ENCODE measurements at places on chromosomes 12 and 14.

DNA sequence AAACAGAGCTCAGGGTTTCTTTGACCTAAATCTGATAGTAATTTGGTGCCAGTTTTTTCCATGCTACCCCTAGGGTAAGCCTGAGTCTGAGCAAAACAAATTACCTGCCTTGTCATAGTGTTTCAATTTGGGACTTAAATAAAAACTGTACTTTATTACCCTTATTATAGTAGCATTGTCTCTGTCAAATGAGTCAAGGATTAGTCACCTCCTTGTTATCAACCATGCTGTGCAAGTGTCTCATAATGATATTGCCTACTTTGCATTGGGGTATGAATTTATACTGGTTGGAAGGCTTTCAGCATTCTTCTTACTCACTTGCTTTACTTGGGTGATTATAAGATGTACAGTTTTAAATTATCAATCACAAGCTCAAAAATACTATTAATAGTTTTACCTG lies 380.0 kb downstream of the LRFN5 start:
- DNase-seq, result no peak

DNA sequence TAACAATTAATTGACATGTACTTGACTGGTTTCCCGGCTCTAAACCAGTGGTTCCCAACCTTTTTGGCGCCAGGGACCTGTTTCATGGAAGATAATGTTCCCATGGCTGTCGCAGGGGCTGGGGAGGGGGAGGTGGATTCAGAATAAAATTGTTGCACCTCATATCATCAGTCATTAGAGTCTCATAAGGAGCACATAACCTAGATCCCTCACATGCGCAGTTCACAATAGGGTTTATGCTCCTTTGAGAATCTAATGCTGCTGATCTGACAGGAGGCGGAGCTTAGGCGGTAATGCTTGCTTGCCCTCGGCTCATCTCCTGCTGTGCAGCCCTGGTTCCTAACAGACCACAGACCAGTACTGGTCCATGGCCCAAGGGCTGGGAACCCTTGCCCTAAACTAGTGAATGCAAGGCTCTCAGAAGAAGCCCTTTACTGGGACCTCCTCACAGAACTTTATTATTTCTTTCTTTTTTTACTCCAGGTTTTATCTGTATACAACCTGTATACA lies 86.4 kb upstream of the SINHCAF start:
- DNase-seq, result no peak

GRCh38 chr12:93042684-93043083 lies 113.6 kb upstream of the EEA1 start:
- DNase-seq, result no peak

DNA sequence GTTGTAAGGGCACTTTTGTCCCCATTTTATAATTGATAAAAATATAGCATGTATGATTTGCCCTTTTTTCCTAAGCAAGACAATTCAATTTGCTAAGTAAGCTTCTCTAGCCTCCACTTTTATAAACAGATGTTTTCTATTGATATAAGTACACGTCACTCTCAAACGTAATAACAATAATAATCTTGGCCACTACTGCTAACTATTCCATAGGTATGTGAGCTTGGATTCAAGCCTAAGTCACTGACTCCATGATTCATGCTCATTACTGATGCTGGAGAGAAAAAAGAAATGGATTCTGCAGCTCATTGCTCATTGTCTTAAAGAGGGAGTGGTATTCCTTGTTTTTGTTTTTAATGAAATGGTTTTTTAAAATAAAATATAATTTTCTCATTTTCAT lies 661.0 kb downstream of the GALC start:
- no peak for DNase-seq

- no peak for DNase-seq
These were observed 1.9 kb downstream of the ADSS1 start for GRCh38 chr14:104725772-104726548.

Measured in C1 segment of cervical spinal cord (tissue), 14 donors.